ENCODE measurements at places on chromosomes 2 and 18.
A peak's percentile ranks its signal among the peaks of the same experiment; 100 is the strongest.

DNA sequence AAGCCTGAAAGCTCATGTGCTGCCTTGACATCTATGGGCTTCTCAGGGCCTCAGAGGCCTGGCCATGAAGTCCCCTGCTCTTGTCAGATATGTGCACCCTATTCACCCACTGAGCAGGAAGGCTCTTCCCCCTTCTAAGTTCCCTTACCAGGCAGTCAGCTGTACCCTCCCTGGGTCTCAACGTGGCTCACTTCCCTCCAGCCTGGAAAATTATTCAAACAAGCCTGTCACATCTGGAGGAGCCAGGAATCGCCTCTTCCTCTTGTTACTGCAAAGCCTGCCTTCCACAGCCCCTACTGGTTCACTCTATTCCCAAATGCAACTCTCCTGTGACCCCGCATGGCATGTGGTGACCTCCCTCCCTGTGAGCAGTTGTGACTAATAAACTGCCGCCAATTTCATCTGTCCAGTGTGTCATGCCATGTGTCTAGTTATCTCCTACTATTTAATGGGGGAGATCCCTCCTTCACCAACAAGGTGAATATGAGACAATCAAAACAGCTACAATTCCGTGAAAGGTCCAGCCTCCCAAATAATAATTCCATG lies 8.4 kb upstream of the SERPINB8 start:
- no peak for DNase-seq

GRCh38 chr2:8836971-8837794 lies at the start of gene KIDINS220:
KIDINS220 (minus strand) TSS chr2:8837613; CDS start chr2:8827093, 10,520 bp downstream.
- DNase-seq, result peak; percentile 91

DNA sequence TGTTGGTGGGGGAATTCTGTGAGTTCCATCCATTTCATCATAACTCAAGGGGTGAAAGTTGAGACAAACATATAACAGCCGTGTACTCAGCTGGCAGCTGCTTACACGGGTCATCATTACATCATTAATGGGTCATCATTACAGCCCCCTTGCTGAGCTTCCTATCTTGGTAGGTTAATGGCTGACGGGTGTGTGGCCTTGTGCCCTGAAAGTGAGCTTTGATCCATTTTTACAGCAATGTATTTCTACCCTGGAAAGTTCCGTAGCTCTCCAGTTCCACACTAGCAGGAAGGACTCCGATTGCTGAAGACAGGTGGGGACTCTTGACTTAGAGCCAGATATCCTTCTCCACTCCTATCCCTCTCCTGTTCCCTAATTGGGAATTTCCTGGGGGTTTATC lies 105.2 kb upstream of the DLX2 start:
- no peak for DNase-seq

DNA sequence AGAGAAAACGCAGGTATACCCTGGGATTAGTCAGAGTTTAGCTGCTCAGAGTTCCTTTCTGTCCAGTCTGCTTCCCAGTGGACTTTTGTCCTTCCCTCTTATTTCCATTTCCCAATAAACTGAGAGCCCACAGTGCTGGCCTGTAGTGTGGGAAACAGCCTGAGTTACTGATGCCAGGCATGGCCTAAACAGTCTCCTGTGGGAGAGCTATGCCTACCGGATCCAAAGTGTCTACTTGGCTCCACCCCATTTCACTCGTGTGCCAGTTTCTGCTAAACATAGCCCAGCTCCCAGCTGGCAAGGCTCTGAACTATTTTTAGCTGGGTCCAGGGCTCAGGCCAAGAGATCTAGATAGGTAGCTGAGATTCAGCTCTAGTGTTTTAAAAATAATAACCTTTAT lies 15.6 kb upstream of the PPP1CB start:
- DNase-seq, result no peak

DNA sequence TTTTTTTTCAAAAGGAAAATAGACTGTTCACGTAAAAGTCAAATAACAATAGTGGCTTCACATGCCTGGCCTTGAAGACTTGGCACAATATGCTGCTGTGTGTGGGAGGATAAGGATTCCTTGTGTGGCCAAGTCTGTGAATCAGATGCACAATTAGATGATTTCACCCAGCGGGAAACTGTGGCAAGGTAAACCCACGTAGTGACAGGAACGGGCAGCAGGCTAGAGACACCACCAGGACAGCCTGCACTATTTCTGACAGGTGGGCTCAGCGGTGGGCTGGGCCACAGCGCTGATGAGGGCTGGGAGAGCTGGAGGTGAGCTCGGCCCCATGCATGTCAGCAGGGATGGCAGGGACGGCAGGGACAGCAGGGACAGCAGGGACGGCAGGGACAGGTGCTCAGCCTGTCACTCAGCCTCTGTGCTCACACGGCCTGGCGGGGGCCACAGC lies 21.6 kb downstream of the SNORC start:
- peak; percentile 38 for DNase-seq

DNA sequence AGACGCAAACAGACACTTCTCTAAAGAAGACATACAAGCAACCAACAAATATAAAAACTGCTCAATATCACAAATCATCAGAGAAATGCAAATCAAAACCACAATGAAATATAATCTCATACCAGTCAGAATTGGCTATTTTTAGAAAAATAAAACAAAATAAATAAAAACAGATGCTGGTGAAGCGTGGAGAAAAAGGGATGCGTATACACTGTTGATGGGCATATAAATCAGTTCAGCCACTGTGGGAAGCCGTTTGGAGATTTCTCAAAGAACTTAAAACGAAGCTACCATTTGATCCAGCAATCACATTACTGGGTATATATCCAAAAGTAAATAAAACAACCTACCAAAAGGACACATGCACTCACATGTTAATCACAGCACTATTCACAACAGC lies 206.2 kb downstream of the HNMT start:
- no peak for DNase-seq

GRCh38 chr2:231611273-231612108 lies 18.8 kb downstream of the TEX44 start:
- DNase-seq, result peak; percentile 62

DNA sequence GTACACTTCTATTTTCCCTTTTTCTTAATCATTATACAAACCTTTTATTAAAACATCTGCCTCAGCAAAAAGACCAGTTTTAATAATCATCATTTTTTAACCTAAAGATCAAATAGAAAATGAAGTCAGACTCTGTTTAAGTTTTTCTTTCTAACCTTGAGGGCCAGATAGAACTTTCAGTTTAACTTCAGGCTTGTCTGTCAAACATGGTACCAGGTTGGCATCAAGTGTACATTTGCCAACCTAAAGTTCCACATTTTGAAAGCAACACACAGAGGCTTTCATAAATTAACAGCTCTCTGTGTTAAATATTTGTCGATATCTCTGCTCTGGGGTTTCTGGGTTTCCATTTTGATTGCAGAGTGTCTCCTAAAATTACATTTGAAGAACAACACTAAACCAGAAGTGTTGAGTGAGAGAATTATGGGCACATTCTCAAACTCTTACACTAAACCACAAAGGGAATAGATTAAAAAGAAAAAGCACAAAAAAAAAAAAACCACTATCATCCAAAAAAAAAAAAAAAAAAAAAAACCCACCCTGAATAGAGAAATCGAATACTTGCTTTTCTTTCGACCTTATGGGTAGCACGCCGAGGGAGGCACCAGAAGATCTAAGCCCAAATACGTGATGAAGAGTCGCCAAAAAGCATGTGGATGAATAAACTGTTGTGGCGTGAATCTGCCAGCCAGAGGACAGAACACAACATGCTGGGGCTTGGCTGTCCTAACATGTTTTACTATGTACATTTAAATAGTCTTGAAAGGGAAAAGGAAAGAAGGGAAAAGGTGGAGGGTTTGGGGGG lies 166.2 kb downstream of the TCF4 start:
- no peak for DNase-seq

DNA sequence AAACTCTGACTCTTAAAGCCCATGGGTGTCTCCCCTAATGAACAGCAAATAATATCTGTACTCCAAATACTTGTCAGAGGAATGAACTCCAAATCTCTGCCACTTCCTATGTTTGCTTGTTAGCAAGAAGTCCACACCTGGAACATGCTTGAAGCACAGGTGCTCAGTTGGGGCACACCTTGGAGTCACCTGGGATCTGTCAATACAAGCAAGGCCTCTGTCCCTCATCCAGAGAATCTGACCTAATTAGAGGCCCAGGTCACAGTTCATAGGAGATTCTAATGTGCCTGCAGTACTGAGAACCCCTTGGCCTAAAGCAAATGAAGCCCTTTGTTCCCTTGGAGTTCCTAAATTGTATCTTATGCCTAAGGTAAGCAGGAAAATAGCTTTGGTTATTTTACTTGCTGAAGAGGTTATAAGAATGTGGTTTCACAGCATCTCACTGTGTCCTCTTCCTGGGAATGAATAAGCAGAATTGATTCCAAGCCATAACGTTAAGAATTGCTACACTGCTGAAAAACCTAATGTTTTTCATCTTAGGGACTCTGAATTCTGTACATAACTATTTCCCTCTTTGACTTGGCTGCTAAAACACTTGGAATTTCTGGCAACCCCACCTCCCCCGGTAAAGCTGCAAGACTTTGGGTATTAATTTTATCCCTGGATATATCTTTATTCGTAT lies 113.4 kb downstream of the PIEZO2 start:
- DNase-seq, result no peak

DNA sequence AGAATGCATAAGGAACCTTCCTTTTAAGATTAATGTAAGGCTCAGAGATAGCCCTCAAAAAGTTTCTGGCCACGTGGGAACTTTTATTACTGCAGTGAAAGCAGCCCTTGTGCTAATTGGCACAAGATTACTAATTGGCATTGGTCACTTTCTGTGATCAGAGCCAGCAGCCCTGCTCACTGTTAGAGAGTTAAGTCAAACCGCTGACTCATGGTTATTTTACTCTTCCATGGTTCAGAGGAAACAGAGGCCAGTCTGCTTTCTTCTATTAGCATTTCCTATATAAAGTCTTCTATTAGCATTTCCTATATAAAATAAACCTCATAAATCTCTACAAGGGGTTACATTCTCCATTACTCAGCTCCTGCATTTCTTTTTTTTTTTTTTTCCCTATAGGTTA lies 1.5 kb upstream of the SLC35G4 start:
- no peak for DNase-seq

GRCh38 chr2:136134126-136134525 lies 16.2 kb upstream of the CXCR4 start:
- DNase-seq, result no peak

- no peak for DNase-seq
These were observed 53.9 kb upstream of the ACVR1 start for GRCh38 chr2:157929871-157930667.

- no peak for DNase-seq
These were observed 439.6 kb upstream of the REG3G start for GRCh38 chr2:78585871-78586270.

- DNase-seq, result no peak
These were observed 31.5 kb upstream of the REG3A start for GRCh38 chr2:79191081-79191480.

DNA sequence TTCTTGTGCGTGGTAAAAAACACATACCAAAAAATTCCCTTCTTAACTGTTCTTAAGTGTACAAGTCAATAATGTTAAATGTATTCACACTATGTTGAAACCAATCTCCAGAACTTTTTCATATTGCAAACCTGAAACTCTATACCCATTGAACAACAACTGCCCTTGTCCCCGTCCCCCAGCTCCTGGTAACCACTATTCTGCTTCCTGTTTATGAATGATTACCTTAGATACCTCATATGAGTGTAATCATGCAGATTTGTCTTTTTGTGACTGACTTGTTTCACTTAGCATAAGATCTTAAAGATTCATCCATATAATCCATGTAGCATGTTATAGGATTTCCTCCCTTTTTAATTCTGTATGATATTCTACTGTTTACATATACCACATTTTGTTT lies 59.9 kb downstream of the NAT8 start:
- DNase-seq, result no peak

DNA sequence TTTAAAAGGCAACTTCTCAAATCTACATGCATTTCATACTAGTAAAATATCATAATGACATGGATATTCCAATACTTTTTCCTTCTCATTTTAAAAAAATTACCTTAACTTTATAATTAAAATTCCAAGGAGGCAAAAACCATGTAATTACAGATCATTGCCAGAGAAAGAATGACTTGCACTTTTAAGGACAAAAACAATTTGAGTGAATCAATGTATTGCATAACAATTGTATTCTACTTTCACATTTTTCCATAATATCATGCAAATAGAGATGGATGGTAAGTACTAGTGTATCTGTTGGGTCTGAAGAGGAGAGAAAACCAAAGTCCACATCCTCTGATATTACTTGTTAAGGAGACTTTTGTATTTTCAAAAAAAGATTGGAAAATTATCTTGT lies 89.5 kb upstream of the NCK2 start:
- no peak for DNase-seq

DNA sequence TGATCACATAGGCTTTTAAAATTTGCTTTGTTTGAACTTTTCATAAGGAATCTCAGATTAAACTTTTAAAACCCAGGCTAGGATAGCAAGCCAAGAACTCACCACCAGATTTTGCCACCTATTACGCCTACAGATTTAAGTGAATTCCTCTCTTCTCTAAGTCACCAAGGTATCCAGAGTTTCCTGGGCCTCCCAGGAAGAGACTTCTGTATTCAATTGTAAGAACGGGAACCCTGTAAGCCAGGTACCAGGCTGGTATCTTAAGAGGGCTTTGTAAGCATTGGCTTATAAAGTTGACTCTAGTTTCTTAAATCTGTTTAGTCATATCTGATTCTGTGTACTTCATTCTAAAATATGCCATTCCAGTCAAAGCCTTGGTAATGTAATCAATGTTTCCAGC lies 285.1 kb downstream of the MBD5 start:
- no peak for DNase-seq

DNA sequence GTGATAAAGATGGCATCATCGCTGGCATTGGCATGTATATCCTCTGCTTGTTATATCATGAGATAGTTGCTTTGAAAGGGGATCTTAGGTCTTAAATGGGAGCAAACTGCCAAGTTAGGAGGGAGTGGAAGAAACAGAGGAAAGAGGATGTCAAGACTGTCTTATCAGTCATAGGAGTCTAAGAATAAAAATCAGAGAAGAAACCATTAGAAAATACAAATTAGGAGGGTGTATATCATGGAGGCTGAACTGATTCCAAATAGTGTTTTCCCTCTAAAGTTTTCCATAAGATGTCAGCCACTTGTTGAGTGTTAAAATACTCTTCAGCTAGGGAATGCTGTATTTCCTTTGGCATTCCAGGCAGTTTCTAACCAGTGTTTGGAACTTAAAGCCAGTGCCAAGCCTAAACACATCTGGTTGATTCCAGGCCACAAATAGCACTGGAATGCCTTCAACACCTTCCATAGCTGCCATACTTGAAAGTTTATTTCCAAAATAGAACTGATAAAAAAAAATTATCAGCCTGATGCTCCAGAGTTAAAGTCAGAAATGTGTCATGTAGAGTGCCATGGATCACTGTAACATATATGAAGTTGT lies 129.4 kb downstream of the ZEB2 start:
- no peak for DNase-seq

- DNase-seq, result no peak
These were observed 53.3 kb upstream of the SLC5A7 start for GRCh38 chr2:107932979-107933378.

DNA sequence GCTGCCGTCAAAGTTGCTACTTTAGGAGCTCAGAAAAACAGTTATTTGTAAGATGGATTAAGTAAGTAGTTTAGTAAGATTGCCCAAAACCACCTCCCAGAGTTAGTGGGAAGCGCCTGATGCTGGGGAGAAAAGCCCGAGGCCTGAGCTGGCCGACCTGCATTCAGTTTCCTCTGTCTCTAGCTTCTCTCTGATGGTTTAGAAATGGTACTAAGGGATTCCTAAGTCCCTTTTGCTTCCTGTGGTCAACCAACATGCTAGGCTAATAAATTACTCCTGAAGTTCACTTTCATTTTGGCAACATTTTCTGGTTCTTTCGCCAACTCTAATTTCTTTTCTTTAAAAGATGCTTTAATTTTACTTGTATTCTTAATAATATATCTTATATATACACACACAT lies 60.1 kb downstream of the ASAP2 start:
- no peak for DNase-seq

- no peak for DNase-seq
These were observed 116.8 kb upstream of the ST6GAL2 start for GRCh38 chr2:107002735-107003134.

Data from ecto neural progenitor cell (in vitro differentiated cells).